ENCODE measurements at places on chromosomes 6 and 20.

GRCh38 chr20:57544838-57545564 is 15.9 kb upstream of the PCK1 start:
- DNase-seq, result no peak

- DNase-seq, result no peak
These were observed 63.7 kb upstream of the POPDC3 start for GRCh38 chr6:105243487-105243886.

DNA sequence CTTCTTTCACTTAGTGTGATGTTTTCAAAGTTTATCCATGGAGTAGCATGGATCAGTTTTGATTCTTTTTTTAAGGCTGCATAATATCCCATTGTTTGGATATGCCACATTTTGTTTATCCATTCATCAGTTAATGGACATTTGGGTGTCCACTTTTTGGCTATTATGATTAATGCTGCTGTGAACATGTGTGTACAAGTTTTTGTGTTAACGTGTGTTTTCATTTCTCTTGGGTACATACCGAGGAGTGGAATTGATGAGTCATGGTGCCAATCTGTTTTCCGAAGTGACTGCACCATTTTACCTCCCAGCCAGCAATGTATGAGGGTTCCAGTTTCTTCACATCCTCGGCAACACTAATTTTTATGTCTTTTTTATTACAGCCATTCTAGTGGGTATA is 78.4 kb upstream of the CCDC28A start:
- no peak for DNase-seq

DNA sequence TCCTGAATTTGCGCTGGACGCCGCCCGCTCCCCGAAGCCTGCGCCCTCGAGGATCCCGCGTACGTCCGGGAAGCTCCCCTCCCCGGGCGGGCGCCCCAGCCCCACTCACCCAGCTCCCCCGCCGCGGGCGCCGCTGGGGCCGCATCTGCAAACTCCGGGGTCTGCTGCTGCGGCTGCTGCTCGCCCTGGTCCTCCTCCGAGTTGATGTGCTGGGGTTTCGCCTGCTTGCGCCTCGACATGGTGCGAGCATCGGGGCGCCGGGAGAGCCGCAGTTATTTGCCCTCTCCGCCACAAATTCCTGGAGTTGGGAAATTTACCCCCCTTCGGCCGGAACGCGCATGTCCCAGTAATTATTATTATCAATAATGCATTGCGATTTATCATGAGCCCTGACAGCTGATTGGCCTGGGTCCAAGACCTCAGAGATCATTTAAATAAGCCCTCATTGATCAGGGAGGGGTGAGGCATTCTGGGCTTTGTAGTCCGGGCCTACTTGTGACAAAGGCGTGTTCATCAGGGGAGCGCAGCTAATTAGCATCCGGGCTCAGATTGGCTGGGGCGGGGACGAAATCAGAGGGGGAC is at the start of gene SALL4:
Gene SALL4 (minus strand): TSS at position 352 of the 582 bp plus-strand sequence. CDS start 113 bp downstream, at position 239.
- DNase-seq, result no peak

DNA sequence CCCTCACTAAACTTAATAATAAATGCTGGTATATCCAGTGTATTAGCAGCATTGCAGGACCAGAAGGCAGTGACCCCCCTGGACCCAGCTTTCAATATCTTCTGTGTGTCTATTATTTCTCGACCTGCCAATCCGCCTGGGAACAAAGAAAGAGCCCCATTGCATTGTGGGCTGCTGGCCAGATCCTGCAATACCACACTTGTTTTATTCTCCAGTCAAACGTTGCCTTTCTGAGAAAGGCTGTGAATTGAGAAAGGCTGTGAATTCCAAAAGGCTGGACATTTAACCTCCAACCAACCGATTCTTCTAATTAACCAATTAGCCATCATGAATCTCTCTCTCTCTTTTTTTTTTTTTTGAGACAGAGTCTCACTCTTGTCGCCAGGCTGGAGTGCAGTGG is 1.5 kb upstream of the MTO1 start:
- no peak for DNase-seq

- no peak for DNase-seq
These were observed 83.3 kb downstream of the PREX1 start for GRCh38 chr20:48744515-48744914.

- DNase-seq, result no peak
These were observed 6.1 kb downstream of the PLAGL2 start for GRCh38 chr20:32201296-32201976.

DNA sequence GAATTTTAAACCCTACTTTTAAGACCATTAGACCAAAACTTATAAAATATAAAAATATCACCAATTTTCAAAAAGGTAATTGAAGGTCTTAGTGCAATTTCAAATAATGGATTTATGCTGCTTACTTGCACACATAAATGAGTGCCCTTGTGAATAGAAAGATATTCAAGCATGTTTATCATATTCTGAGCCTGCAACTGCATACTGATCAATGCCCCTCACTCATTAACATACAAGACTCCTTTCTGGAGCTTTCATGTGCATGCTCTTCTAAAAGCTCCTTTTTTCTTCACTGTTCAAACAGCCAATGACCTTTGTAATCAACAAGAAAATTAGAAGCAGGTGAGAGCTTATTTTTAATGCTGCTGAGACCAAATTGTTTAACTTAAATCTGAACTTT is 1139.3 kb downstream of the HACE1 start:
- DNase-seq, result no peak

GRCh38 chr6:139593081-139593480 is 218.6 kb upstream of the CITED2 start:
- DNase-seq, result no peak

GRCh38 chr6:149065121-149065520 is 252.4 kb upstream of the TAB2 start:
- no peak for DNase-seq

- no peak for DNase-seq
These were observed 369.0 kb downstream of the THBS2 start for GRCh38 chr6:168884646-168885086.

DNA sequence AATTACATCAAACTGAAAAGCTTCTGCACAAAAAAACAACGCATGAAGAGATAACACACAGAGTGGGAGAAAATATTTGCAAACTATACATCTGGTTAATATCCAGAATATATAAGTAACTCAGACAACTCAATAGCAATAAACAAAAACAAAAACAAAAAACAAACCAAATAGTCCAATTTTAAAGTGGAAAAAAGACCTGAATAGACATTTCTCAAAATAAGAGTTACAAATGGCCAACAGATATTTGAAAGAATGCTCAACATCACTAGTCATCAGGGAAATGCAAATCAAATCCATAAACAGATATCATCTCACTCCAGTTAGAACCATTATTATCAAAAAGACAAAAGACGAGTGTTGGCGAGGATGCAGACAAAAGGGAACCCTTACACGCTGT is 28.8 kb upstream of the TOP1 start:
- DNase-seq, result no peak

GRCh38 chr6:108799791-108800190 is 48.4 kb upstream of the ARMC2 start:
- no peak for DNase-seq

DNA sequence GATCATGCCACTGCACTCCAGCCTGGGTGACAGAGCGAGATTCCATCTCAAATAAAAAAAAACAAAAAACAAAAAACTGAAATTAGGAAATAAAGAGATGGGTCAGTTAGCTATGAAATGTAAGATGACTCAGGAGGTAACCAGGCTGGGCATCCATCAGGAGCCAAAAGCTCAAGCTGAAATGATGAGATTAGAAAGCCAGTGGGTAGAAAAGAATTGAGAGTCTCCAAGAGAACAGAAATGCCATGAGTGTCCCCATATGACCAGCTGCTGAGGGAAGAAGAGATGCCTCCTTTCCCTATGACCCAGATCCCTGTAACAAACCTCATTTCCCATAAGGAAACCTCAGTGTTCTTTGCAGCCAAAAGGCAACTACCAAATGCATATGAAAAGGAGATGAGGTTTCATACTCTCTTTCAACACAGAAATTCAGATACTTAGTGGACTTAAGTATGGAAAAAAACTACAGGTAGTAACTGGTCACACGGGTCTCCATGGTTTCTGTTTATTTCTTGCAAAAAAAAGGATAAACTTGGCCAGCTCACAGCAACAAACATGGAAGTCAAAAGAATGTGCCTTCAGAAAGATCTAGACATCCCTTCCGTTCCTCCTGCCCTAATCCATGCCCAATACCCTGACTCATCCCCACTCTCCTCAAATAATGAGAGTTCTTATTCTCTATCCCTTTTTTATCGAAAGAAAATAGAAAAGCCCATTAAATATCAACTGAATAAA is 8.1 kb downstream of the ARHGAP18 start:
- DNase-seq, result no peak

GRCh38 chr6:46704562-46704961 is 16.9 kb downstream of the TDRD6 start:
- no peak for DNase-seq

- DNase-seq, result no peak
These were observed 104.5 kb upstream of the SPACA1 start for GRCh38 chr6:87943191-87943590.

DNA sequence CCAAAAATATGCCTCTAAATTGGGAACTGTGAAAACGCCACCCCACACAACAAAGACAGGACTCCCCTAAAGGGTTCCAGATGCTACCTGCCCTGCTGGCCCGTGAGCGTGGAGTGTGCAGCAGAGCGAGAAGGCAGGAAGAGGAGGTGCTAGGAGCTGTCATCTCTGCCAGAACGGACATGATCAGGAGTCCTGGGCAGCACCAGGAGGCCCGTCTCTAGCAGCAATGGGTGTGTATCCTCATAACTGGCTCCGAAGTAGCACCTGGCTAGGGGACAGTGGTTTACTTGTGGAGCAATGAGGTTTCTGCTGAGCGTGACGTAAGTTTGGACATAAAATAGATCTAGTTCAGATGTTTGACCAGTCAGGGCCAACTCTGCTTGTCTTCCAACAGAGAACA is 226.0 kb downstream of the CDH4 start:
- DNase-seq, result no peak

- no peak for DNase-seq
These were observed 88.3 kb downstream of the DTNBP1 start for GRCh38 chr6:15574486-15574885.

- no peak for DNase-seq
These were observed 520.9 kb downstream of the HTR1B start for GRCh38 chr6:76942203-76942966.

Measured in BJ (cell line).